ENCODE measurements at places on chromosomes 6 and 20.

- DNase-seq, result no peak
These were observed 76.1 kb downstream of the DTD1 start for GRCh38 chr20:18663932-18664331.

GRCh38 chr6:6604566-6604965 lies 16.0 kb downstream of the LY86 start:
- DNase-seq, result no peak

DNA sequence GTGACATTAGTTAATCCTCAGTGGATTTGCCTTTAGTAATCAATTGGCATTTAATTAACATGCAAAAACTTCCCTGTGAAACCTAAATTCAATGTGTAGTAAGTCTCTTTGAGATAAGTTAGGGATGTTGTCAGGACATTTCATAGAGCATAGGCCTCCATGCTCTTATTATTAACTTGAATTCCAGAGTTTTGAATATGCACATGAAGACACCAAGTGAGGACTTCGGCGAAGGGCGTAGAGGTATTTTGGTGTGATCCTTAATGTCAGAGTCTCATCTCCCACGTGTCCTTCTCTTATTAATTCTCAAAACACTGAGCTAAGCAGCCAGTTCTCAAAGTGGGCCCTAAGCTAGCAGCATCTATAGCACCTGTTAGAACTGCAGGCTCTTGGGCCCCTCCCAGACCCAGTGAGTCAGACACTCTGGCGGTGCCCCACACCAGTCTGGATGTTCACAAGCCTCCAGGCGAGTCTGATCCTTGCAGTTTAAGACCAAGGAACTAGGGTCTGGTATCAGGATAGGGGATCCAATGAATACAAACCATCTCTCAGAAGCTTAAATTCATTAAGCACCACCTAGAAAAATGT lies 292.1 kb downstream of the QKI start:
- no peak for DNase-seq

DNA sequence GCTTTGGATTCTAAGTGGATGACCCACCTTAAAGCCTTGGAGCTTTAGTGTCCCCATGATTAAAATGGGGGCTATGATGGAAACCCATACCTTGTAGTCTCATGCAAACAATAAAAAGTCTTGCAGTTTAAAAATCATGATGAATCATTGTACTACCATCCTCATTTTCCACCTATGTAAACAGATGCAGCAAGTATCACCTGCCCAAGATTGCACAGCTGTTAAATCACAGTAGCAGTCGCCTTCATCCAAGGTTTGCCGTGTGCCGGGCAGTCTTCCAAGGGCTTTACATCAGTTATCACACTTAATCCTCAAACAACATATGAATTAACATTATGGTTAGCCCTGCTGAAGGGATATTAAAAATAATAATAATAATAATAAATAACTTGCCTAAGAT lies 210.3 kb downstream of the FOXA2 start:
- no peak for DNase-seq

GRCh38 chr20:34222208-34222607 lies 19.0 kb upstream of the ASIP start:
- DNase-seq, result no peak

GRCh38 chr20:47610247-47610944 lies 108.7 kb downstream of the NCOA3 start:
- no peak for DNase-seq

DNA sequence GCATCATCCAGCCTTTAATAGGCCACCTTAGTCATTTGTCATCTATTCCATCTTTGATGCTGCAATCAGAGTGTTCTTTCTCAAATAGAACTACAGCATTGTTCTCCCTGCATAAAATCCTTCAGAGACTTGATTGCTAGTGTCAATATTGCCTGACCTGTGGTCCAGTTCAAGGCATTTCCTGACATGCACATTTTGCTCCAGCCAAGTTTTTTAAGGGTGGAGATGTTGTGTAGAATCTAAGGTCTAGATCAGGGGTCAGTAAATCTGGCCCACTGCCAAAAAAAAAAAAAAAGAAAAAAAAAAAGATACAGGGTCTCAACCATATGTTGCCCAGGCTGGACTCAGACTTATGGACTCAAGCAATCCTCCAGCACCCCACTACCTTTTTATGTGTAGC lies 354.4 kb downstream of the FRK start:
- no peak for DNase-seq

DNA sequence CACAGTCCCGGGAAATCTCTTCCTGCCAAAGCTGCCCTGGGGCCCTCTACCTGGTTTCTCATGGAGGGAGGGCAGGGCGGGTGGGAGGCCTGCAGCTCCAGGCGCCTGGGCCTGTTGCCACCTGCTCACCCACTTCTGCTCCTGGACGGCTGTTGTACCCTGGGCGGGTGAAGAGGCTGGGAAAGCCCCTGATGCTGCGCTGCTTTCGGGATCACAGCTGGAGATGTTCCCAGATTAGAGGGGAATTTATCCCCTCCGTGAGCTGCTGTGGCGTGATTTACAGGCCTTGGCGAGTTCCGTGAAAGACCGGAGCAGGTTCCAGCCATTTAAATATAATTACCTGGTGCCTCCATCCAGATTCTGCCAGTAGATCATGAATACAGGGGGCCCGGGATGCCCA lies 12.3 kb upstream of the VSTM2L start:
- no peak for DNase-seq

- no peak for DNase-seq
These were observed 32.6 kb upstream of the HMGN3 start for GRCh38 chr6:79267128-79267527.

DNA sequence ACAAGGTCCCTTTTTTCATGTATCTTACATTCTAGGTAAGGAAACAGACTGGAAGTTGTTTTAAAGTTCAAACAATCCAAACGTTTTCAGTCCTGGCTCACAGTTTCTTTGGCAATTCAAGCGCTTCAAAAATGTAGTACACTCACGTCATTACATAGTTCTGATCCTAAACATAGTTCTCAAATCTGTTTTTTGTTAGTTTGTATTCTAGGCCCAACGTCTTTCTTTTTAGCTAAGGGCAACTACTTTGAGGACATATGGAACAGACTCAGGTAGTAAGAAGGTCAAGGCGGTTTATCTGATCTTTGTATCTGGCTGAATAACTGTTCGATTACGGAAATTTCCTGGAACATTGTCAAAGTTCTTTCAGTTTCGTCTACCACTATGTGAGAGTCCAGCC lies 36.9 kb upstream of the PLCB4 start:
- DNase-seq, result no peak

DNA sequence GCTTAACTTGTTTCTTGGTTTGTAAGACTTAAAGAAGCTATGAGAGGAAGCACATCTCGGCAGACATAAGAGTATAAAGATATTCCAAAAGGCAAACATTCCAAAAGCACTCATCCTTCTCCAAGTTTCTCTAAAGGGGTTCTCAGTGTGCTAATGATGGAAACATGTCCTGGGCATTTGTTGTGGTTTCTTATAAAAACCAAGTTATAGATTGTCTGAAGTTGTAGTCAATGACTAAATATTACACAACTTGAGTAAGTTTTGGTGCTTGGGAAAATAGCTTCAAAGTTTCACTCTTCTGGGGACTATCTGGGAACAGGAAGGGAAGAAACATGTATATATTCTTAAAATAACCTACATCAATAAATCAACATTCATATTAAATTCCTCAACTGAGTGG lies 128.3 kb upstream of the TBX18 start:
- no peak for DNase-seq

DNA sequence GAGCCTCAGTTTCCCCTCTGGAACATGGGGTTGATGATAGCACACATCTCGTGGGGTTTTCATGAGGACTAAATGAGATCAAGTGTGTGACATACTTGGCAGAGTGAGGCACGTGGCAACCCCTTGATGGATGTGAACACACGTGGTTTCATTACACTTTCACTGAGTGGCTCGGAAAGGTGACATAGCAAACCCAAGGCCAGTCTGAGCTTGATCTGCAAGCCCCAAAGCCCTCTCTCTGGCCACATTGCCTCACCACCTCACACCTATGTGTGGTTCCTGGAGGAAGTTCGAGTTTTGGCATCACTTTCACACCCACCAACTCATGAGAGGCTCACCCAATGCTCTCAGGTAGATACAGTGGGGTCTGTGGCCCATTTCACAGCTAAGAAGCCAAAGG lies 60.0 kb downstream of the CPNE5 start:
- DNase-seq, result no peak

DNA sequence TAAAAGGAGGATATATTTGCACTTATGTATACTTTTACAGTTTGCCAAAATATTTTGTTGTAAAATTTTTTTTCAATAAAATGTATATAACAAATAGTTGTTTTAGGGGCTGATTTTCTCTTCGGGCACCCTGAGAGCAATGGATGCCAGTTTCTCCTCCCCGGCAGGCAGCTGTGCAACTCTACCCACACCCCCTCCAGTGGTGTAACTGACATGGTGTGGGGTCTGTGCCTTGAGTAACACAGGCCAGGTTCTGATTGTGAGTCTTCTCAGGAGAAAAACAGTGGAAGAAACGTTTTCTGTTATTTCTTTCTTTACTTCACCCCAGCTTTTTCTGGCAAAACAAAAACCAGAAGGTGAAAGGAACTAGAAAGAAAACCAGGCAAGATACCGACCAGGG lies 6.1 kb downstream of the FOXF2 start:
- no peak for DNase-seq

DNA sequence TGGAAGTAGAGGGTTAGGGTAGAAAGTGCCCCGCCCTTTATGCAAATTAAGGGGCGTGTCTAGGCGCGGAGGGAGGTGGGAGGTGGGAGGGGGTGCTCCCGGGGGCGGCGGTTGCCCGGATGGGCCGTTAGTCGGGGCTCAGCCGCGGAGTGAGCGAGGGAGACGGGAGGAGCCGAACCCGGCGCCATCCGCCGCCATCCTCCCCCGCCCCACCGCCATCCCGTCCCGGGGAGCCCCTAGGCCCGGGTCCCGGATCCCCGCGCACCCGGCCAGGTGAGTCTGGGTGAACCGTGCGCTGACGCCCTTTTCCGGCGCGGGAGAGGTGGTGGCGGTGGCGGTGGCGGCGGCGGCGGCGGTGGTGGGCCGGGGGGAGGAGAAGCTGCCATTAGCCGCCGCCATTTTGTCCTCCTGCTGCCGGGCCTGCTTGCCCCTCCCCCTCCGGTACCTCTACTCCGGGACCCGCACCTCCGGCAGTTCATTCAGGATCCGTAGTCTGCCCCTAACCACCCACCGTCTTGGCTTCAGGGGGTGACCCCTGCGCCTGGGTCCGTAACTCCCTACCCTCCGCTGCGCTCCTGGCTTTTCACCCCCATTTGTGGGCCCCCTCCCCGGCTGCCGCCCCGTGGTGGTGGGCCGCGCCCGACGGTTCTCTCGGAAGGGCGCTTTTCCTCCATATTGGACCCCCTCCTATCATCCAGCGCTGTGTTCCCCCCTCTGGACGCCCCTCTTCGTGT lies at the start of gene PRRC2A:
TSS of gene PRRC2A (plus strand) at position 130 of the 734 bp plus-strand sequence. CDS start 2,075 bp downstream, outside the sequence.
- no peak for DNase-seq

DNA sequence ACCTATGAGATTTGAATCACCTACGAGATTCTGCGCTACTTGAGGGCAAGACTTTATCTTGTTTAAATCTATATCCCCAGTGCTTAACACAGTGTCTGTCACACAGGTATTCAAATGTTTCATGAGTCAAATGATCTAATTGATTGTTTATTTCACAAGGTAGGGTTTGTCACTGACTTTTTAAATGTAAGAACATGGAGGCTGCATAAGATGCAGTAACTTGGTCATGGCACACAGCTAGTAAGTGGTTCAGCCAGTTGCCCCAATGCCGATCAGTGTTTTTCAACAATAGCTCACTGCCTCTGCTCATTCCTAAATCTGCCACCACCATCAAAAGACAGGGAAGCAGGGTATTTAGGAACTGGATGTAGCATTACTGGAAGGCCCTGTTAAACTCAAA lies 42.4 kb upstream of the LRRC1 start:
- DNase-seq, result no peak

- DNase-seq, result no peak
These were observed 3.7 kb upstream of the OLIG3 start for GRCh38 chr6:137497721-137498463.

GRCh38 chr20:52349806-52350205 lies 158.2 kb upstream of the ZFP64 start:
- no peak for DNase-seq

DNA sequence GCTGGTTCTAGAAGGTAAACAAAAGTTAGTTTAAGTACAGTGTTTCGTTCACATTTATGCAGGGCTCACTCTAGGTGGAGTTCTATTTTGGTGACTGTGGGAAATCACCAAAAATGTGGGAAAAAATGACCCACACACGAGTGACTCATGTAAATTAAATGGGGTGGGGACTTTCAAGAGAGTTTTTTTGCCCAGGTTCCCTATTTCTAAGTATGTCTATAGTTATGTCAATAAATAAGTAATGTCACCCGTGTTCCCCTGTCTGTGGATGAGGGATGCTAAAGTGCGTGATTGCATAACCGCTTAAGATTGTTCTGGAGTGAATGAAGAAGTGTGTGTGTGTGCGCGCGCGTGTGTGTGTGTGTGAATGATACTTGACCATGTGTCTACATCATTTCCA lies 69.1 kb downstream of the MYB start:
- DNase-seq, result no peak
